H9 (cell line): ENCODE measurements at places on chromosomes 1 and 21. TPM values are rescaled to one million over a fixed set of nuclear protein-coding genes. Genes with fewer than 3 reads are reported as not detected.

Gene CLCA4
- not detected in 2 replicates for total RNA-seq

DNA sequence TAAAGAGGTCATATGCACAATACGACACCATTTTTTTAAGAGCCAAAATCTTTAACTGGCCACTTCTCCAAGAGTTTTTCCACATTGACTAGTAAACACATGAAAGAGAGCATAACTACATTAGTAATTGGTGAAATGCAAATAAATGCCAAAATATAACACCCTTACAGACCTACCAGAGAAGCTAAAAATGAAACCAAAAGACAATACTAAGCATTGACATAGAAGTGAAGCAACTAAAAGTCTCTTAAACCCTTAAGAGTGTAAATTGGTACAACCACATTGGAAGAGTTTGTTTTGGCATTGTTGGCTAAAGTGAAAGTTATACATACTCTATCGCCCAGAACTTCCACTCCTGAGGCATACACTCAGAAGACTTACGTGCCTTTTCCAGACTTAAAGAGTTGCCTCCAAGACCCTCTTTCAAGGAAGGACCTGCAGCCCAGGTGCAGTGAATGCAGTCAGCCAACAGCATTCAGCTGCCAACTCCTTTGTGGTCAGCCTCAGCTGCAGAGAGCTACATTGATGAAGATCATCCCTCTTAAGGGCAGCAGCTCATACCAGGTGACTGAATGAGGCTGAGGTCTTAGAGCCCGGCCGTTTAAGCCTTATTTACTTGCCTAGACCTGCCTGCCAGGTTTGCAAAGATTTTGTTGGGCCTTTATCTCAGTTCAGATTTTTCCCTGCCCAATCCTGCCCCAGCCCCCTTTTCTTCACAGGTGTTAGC, 839.1 kb upstream of the ADGRL2 start:
- no peak for DNase-seq
- no peaks in the 10 kb centered on the region for H3K27me3 ChIP-seq
- no peaks in the 10 kb centered on the region for H3K4me1 ChIP-seq
- H3K36me3 ChIP-seq = no peaks in the 10 kb centered on the region
- H3K4me3 ChIP-seq = no peak overlapping the region

DNA sequence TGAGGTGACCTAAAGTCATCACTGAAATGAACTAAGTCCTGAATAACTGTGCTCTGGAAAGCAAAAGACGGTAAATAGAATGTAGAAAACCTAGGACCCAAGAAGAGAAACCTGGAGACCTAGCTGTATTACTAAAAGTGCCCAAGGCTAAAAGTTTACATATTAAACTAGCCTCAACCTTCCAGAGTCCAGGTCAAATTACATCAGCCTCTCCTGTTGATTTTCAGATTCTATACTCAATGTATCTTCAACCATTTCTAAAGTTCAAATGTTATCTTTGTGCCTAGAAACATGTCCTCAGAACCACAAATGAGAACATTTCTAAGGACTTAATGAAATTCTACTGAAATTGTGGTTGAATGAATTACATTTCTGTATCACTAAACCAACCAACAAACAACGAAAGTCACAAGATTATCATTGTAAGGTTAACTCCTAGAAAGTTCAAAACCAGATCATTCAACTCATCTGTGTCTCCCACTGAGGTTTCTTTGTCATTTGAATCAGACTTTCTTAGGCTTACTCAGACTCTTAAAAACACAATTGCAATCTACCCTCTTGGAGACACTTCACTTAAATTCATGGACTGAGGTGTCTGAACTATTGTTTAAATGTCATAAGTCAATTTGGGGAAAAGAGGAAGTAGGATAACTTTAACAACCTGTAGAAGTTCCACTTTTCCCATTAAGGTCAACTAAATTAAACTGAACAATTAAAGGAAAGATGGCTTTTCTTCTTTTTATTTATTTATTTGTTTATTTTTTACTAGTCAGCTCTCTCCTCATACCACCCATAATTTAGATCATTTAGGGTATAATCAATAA, 207.7 kb downstream of the BARHL2 start:
- no peaks in the 10 kb centered on the region for H3K27me3 ChIP-seq
- H3K4me3 ChIP-seq = no peak overlapping the region
- no peaks in the 10 kb centered on the region for H3K36me3 ChIP-seq
- H3K4me1 ChIP-seq = no peaks in the 10 kb centered on the region

GRCh38 chr1:53769184-53769583, 30.2 kb upstream of the GLIS1 start:
- H3K27me3 ChIP-seq = no peaks in the 10 kb centered on the region
- H3K4me1 ChIP-seq = no peaks in the 10 kb centered on the region
- no peak overlapping the region for H3K27ac ChIP-seq
- no peak overlapping the region for H3K4me3 ChIP-seq
- DNase-seq = no peak
- H3K36me3 ChIP-seq = peaks cover 52% of the 10 kb centered on the region

- no peak for DNase-seq
- no peaks in the 10 kb centered on the region for H3K4me1 ChIP-seq
- no peak overlapping the region for H3K27ac ChIP-seq
- H3K4me3 ChIP-seq = no peak overlapping the region
- no peaks in the 10 kb centered on the region for H3K36me3 ChIP-seq
These were observed 314.8 kb upstream of the C1orf87 start for GRCh38 chr1:60388092-60388987.

- H3K27me3 ChIP-seq = no peaks in the 10 kb centered on the region
- H3K4me3 ChIP-seq = no peak overlapping the region
- no peaks in the 10 kb centered on the region for H3K36me3 ChIP-seq
- DNase-seq = no peak
- no peak overlapping the region for H3K27ac ChIP-seq
These were observed 51.3 kb upstream of the IVNS1ABP start for GRCh38 chr1:185368313-185368855.
